ENCODE measurements at places on chromosomes 5 and 9. TPM values are rescaled to one million over a fixed set of nuclear protein-coding genes. Genes with fewer than 3 reads are reported as not detected.

PANK3 gene
- 68.0 TPM for total RNA-seq

OR13C3 gene
- total RNA-seq, result not detected

ROR2 gene
- total RNA-seq, result not detected

NKD2 gene
- total RNA-seq, result 3.1 TPM

PLAC8L1 gene
- not detected for total RNA-seq

DMXL1 gene
- 39.3 TPM for total RNA-seq
